Islet precursor cell (in vitro differentiated cells): ENCODE measurements at places on chromosomes 4 and X.

- peak; percentile 69 for DNase-seq
Measured at GRCh38 chr4:38069271-38069760, 109.1 kb downstream of the PTTG2 start.

GRCh38 chrX:49291615-49292337 is 11.7 kb upstream of the GAGE10 start:
- peak; percentile 80 for DNase-seq

- DNase-seq: peak; percentile 35
Measured at GRCh38 chrX:93868289-93868965, 194.4 kb downstream of the FAM133A start.

GRCh38 chr4:165767671-165768070 is 105.4 kb upstream of the TLL1 start:
- no peak for DNase-seq

- DNase-seq: peak; percentile 79
Measured at GRCh38 chr4:41143311-41144039, 70.9 kb downstream of the APBB2 start.

DNA sequence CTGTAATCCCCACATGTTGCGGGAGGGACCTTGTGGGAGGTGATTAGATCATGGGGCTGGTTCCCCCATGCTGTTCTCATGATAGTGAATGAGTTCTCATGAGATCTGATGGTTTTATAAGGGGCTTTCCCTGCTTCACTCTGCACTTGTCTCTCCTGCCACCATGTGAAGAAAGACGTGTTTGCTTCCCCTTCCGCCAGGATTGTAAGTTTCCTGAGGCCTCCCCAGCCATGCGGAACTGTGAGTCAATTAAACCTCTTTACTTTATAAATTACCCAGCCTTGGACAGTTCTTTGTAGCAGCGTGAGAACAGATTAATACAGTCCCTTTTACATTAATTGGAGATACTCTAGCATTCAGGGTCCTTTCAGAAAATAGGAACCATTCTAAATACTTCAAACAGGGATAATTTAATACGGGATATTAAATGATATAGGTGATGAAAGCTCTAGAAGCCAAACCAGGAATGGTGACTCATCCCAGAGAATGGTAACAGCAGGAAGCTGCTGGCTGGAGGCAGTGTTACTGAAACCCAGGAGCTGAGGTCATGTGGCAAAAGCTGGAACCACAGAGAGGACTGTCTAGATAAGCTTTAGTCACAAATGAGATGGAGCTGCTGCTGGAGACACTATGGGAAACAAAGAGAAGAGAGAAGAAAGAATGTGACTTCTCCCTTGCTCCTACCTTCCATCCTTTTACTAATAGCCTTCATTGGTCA is 57.3 kb downstream of the GSTCD start:
- DNase-seq: peak; percentile 89

DNA sequence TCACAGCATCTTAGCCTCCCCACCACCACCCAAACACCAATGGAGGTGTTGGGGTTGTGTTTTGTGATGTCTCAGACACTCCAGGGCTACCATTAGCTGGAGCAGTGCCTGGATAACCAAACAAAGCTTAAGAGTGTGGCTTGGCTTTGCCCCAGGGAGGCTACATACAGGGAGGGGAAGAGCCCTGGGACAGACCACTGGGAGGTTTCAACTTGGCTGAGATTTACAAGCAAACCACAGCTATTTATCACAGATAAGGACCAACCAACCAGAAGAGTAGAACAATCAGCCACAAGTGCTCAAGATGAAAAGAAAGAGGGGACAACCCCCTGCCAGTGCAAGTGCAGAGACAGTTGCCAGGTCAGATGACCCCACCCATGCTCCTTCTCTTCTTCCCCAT is 24.1 kb downstream of the SOX3 start:
- peak; percentile 51 for DNase-seq

GRCh38 chr4:101332424-101332823 is 14.9 kb downstream of the PPP3CA start:
- DNase-seq: no peak
